Suppressor macrophage treated with lipopolysaccharide for 1 hour (primary cell): ENCODE measurements at places on chromosomes 5 and 9.

DNA sequence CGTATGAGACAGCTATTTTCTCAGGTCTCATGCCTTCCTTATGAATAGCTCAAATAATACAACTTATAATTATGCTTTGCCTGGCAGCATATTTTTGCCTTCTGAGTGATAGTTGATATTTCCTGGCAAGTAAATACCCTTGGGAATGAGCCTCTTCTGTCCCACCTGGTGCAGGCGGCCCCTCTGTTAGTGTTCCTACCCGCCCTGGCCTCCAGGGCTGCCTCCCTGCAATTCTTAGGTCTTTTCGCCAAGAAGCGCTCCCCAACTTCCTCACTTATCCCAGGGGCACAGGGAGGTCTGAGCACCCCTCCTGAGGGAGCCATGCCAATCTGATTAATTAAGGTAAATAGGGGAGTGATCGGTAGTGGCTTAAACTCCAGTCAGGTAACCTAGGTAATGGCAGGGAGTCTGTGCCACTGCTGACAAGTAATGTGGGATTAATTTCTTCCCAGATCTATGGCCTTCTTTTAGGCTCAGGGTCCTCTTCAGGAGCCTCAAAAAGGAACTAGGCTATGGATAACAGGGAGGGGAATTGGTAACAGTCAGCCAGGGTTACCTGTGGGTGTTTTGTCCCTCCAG, 81.5 kb downstream of the GALNT10 start:
- no peak for DNase-seq

- no peak for DNase-seq
Measured at GRCh38 chr5:86008293-86008692, 609.4 kb upstream of the COX7C start.

DNA sequence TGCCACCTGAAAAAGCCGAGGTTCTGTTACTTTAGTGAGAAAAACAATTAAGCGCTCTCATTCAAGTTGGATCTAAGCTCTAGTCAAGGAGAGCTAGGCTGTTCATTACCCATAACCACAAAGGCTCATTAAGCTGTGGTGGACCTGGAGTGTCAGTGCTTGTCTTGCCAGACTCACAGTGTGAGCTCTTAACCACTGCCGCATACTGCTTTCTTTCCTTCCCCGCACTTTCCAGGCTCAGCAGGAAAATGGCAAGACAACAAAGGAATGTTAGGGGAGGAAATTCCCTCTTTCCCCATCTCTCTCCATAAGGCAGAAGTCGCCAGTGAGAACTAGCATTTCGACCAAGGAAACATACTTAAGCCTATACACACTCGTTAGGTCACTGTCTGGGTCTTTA, 467.3 kb downstream of the ENC1 start:
- DNase-seq, result no peak

DNA sequence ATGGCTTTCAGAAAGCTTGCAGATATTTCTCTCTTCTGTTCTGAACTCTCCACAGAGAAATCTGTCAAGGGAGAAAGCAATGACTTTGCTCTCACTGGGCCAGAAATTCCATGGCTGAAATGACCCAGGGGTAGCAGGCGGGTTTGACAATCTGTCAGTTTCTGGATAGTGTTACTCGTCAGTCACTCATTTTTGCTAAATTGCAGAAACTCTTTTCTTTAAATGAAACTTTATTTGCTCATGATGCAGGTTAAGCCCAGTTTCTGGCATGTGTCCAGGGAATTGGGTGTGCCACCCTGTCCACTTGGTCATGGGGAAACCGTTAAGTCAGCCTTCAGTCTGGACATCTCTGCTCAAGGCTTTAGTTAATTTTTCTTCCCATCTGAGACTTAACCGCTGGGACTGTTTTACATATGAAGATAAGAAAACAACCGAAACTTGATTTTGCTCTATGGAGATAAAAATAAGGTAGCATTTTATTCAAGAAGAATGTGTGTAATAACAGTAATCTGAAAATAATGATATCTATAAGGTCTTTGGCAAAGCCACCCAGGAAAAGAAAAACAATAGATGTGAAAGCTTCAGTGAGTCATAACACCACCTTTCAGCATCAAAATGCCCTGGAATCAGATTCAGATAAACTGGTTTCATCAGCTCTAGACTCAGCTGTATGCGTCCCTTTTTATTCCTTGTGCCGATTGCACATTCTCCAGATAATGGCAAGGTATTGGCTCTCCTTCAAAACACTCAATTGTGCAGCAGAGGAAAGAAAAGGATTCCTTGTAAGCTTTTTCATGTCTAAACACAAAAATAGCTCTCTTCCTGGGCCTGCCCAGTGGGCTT, 308.3 kb downstream of the ZSWIM6 start:
- no peak for DNase-seq

DNA sequence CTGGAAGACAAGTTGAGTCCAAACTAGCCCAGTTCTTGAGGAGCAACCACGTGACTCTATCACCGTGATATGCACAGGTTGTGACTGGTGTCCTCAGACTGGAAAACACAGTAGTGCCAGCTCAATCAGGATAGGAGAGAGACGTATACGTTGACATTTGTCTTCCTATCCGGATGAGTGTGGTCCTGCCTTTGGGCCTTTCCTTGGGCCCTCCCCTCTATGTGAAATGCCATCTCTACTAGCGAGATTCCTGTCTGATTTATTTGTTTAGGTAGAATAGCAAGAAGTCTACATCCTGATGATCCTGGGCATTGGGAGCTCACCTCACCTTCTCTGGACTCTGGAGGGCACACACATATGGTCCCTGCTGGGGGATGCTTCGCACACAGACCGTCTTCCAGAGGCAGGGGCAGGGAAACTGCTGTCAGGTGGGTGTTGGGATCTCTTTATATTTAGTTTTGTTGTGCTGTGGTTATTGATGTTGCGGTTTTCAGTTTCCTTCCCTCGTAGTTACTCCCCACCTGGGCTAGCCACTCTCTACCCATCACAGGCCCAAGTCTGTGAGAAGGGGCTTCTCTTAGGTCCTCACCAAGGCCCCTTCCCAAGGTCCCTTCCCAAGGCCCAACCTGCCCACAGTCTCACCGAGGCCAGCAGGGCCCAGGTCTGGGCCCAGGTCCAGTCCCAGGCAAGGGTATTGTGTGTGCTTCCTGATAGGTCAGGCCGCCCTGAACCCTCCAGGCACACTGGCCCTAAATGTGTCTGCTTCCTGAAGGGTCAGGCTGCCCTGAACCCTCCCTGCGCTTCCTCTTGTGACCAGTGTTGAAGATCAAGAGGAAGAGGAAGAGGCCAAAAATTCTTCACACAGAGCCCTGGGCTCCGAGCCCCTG, 19.0 kb upstream of the SPINK4 start:
- DNase-seq, result peak; percentile 29

- no peak for DNase-seq
Measured at GRCh38 chr9:133221177-133221809, 12.2 kb upstream of the OBP2B start.

GRCh38 chr5:172623313-172623980, 17.6 kb upstream of the NEURL1B start:
- DNase-seq, result no peak

GRCh38 chr9:69023650-69024049, 9.7 kb upstream of the PRKACG start:
- no peak for DNase-seq

GRCh38 chr5:143600396-143601075, 197.1 kb upstream of the NR3C1 start:
- DNase-seq, result no peak

GRCh38 chr9:28801144-28801799, 1228.0 kb upstream of the C9orf72 start:
- DNase-seq, result no peak

- no peak for DNase-seq
Measured at GRCh38 chr5:102542057-102542456, 43.3 kb upstream of the SLCO6A1 start.

DNA sequence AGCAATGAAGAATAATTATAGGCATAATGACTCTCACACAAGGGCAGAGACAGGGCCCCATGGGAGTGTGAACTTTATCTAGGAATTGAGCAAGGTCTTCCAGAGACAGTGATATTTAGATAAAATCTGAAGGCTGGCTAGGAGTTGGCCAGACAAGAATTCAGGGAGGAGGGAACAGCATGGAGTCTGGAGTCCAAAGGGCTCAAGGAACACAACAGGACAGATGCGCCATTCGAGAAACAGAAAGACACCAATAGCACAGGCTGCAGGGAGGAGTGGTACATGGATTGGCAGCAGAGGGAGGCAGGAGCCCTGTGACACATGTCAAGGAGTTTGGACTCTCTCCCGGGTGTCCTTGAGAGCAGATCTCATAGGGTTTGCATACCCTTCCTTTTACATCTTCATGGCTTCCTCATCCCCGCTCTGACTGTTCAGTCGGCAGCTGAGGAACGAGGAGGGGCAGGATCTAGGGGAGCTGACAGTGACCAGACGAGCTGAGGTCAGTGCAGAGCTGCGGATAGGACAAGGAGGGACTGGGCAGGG, 64.0 kb upstream of the XPA start:
- no peak for DNase-seq

DNA sequence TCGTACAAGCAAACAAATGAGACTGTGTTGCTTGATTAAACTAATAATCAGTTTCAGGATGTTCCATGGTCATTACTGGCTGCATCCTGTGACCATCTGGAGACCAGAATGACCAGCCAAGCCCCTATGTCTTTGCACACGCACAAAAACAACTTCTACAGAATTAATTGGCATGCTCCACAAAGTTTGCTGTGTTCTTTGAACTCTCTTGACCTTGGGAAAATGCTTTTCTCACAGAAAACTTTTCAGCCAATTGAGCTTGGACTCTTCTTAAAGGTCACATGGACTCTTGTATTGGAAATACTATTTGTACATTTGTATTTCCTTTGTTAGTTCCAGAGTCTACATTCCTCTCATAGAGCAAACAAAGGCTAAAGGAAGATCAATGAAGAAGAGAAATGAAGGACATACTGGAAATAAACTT, 147.8 kb downstream of the ARRDC3 start:
- DNase-seq, result no peak

DNA sequence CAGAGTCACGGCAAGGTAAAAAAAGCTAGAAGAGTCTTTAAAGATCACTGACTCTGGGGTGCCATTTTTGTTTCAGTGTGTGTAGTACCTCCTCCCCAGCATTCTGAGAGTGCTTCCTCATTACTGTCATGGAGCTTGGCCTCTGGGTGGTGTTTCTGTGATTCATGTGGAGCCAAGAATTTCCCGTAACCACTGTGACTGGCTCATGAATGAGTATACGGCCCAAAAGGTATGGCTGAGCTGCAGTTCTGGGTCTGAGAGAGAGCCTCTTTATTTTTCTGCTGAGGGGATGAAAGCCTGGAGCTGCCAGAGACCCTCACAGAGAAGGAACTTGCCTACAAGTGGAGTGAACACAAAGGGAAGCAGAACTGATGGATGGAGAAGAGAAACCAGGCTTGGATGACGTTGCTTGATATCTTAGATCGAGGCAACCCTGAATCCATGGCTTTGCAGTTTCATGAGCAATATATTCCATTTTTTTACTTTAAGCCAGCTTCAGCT, 85.6 kb downstream of the PTTG1 start:
- DNase-seq, result peak; percentile 93

DNA sequence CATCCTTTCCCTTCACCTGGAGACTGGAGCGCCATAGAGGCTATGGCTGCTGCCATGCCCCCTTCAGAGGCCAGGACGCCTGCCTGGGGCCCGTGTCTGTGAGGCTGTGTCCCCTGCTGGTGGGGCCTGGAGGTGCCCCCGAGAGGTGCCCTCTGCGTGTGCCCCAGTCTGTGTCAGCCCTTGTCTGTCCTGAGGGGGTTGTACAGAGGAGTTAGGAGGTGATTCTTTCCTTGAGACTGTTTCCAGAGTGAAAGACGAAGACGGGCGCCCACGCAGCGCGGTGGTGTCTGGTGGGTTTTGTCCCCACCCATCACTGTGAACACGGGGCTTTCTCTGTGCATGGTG, 24.6 kb downstream of the TRAF2 start:
- peak; percentile 20 for DNase-seq

DNA sequence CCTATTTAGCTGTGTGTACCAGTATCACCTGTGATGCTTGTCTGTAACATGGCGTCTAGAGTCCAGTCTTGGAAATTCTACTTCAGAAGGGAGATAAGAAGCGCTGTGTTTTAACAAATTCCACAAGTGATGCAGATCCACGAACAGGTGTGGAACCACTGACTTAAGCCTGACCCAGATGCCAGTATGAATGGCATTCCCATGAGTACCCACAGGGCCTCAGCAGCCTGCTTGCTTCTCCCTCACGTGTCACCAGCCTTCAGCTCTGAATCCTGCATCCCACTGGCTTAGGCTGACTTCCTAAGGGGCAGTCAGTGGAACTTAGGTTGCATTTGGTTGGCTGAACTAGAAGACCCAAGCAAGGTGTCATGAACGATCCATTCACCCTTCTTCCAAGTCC, 8.5 kb upstream of the DENND1A start:
- no peak for DNase-seq

- DNase-seq, result no peak
Measured at GRCh38 chr9:96574455-96574854, 45.2 kb downstream of the CDC14B start.

GRCh38 chr5:76941442-76941841, 11.4 kb upstream of the CRHBP start:
- DNase-seq, result no peak

DNA sequence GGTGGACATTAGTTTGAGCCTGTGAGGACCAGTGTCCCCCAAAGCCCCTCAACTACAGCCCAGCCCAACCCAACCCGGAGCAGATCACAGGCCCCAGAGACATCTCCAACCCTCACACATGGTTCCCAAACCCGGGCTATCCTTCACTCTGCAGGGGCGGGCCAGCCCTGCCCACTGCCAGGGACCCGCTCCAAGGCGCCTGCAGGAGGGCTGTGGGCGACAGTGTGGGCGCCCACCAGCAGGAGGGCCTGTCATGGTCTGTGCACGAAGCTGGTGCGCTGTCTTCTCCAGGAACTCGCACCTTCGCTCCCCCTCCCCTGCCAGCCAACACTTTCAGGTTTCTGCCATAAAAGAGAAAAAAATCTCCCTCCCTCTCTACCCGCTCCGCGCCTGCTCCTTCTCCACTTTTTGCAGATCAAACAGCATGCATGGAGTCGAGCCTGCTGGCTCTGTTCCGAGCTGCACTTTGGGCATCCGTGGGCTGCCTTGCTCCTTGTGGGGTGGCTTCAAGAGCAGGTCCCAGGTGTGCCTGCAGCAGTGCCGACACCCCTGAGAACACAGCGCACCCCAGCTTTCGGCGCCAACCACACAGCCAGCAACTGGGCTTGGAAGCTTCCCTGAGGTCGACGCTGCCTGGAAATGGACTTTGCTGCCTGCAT, 133.7 kb upstream of the PPP1R26 start:
- no peak for DNase-seq

- DNase-seq, result peak; percentile 40
Measured at GRCh38 chr9:123081824-123082223, 48.4 kb downstream of the GPR21 start.

GRCh38 chr5:134252671-134253070, 26.8 kb upstream of the PPP2CA start:
- peak; percentile 82 for DNase-seq

DNA sequence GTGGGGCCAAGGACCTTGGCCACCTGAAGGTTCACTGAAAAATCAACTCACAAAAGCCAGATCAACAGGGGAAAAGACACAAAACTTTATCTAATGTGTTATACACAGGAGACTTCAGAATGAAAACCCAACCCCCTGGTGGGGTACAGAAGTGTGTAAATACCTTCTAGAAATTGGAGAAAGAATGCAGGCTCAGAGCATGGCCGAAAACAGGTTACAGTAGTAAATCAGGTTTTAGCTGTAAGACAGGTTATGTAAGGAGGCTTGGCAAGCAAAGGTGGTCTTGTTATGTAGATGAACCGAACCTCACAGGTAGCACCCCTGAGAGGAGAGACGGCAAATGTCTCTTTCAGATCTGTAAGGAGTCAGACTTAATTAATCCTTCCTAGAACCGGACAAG, 10.0 kb downstream of the CEMIP2 start:
- no peak for DNase-seq

GRCh38 chr9:121261755-121262154, 6.2 kb upstream of the GSN start:
- peak; percentile 33 for DNase-seq

GRCh38 chr5:145938776-145939539, 2.6 kb downstream of the SH3RF2 start:
- DNase-seq, result no peak
